ENCODE measurements at places on chromosomes 2 and 18.

GRCh38 chr2:8288206-8288605, 393.6 kb upstream of the ID2 start:
- DNase-seq: no peak

GRCh38 chr2:109139865-109140396, 10.9 kb downstream of the SH3RF3 start:
- DNase-seq: no peak

- DNase-seq: no peak
These were observed 187.2 kb downstream of the LRRTM1 start for GRCh38 chr2:80117401-80117800.

DNA sequence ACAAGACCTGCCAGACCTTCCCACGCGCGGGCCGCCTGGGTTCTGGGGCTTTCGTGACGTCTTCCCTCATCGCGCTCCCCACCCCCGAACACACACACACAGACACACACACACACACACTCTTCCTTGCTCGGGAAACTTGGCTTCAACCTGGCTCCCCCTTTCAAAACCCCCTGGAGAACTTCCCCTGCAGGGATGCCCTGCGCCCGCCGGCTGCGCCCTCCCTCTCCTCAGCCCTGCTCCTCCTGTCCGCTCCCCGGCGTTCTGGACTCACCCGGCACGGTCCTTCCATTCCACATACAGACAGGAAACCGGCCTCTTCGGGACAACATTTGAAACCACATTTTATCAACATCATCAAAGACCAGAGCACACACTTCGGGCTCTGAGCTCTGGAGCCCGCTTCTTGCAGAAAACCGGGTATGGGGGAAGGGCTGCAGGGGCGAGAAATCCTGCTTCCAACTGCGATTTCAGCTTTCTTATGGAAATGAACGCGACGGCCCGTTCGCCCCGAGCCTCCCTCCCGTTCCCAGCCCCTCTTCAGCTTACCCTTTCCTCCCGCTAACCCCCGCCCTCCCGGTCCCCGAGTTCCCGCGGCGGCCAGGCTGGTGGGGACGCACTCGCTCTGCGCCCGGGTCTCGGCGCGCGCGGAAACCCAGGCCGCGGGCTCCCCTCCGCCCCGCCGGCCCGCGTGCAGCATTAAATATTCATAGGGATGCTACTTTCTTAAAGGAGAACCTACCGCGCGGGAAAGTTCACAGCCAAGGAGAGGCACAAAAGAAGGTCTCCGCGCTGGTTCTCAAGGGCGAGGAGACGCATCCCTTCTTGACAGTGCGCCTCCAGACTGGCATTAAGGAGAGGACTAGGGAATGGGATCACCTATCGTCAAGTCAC, 18.3 kb downstream of the POU3F3 start:
- DNase-seq: no peak

DNA sequence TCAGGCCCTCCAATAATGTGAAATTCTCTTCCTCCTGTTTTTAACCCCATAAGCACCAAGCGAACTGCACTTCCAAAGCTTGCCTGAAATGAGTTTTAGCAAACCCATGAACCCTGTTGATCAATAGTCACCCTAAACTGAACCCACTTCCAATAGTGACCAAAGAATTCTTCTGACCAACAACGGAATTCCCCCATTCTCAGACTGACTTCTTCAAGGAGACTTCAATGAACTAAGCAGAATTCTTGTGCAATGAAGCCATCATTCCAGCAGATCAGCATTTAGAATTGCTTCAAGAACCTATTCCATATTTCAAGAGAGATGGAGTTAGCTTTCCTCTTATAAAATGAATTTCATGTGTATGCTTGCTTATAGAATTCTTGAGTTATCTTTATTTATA, 176.9 kb upstream of the FN1 start:
- DNase-seq: no peak

DNA sequence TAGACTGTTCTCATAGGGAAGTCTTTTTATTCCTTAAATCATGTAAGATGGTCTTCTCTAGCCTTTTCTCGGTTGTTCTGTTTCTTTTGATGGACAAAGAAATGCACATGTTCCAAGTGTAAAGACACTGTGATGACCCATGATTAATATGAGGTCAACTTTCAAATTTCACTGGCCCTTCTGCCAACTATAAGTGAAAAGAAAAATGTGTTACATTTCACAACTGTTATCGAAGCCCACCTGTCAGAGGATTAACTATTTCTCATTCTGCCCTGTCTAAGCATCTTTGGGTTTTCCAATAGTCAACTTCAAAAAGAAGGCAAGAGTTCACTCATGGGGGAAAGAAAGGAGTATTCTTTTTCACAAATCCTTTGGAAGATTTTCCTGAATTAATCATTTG, 3.3 kb downstream of the RDH14 start:
- DNase-seq: no peak

DNA sequence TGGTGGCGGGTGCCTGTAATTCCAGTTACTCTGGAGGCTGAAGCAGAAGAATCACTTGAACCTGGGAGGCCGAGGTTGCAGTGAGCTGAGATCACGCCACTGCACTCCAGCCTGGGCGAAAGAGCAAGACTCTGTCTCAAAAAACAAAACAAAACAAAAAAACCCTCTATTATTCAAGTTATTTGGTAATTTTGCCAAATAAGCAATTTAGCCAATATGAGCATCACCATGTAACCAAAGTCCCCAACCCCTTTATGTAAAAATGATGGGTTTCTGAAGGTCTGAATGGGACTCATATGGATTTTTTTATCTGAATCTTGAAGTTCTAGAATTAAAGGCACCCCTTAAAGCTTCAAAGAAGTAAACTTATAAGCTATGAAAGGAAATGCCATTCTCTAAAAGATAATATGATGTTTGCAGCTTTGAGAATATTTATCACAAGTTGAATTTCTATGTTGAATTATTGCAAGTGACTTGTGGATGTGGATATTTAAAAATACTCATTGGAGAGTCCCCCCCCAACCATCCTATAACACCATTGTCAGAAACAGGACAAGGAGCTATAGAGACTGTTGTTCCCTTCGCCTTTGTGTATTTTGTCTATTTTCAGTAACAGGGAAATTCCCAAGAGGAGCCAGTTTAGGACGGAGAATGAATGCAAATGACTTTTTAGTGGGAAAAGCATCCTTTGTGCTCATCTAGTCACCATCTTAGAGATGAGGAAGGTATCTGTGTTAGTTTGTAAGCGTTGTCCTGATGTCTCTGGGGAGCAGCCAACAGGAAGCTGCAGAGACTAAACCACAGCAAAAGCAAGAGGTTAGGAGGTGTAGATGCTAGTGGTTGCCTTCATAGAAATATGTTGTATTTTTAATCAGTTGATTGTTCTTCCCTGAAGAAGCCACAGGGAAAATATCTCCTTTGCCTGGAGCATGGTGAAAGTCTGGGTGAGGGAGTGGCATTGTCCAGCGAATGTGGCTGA, 68.3 kb downstream of the TET3 start:
- no peak for DNase-seq

GRCh38 chr2:142175813-142176338, 45.1 kb upstream of the LRP1B start:
- DNase-seq: no peak

DNA sequence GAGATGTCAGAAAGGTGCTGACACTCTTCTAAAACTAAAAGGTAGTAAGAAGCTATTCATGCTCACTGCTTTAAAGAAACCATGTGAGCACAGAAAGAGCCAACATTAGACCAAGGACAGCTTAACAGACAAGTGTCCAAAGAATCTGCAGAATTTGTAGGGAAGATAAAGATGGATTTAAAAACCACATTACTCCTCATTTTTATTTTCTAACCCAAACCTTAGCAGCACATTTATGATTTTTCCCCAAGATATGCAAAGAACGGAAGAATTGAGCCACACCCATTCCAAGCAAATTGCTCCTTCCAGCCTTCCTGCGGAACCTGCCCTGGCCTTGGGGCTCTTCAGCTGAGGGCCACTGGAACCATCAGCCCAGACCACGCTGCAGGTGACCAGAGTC, 26.9 kb downstream of the MBP start:
- no peak for DNase-seq

GRCh38 chr18:23341383-23341782, 111.7 kb upstream of the RIOK3 start:
- DNase-seq: no peak

GRCh38 chr2:222611684-222612083, 44.2 kb downstream of the FARSB start:
- DNase-seq: no peak

- no peak for DNase-seq
These were observed at the start of gene SAG for GRCh38 chr2:233307565-233307964. SAG (plus strand) TSS chr2:233307816; CDS start chr2:233309190, 1,374 bp downstream.

GRCh38 chr2:48107326-48107925, 201.1 kb upstream of the FBXO11 start:
- no peak for DNase-seq

- no peak for DNase-seq
These were observed 81.2 kb downstream of the GBX2 start for GRCh38 chr2:236086971-236087465.

GRCh38 chr2:132813422-132813821, 143.4 kb upstream of the LYPD1 start:
- no peak for DNase-seq

- no peak for DNase-seq
These were observed 23.1 kb downstream of the PSD4 start for GRCh38 chr2:113196839-113197238.

DNA sequence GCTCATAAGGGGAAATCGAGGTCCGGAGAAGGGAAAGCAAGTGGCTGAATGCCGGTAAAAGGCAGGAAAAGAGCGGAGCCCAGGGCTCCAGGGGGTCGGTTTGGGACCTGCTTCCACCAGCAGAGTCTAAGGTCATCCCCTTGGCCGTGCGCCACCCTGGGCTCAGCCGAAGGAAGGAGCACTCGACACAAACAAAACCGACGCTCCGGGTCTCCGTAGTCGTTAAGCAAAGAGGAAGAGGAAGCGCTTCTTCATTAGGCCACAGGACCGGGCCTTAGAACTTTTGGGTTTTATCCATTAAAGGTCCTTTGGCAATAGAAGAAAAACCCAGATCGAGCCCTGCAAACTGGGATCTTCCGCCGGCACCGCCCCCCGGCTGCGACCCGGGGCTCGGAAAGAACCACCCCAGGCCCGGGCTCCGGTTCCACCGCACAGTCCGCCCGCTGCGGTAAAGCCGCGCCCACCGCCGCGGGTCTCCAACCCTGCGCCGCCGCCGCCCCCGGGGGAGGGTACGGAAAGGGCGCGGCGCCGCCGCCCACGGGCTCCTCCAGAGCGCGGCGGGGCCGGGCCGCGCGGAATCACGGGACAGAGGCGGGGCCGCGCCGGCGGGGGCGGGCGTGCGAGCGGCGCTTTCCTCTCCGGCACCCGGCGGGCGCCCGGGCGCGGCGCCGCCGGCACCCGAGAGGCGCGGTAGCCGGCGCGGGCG, at the start of gene TTL:
Gene TTL, plus strand, starts transcription at position 629 of the 706 bp plus-strand sequence. CDS start 189 bp downstream, outside the sequence.
- peak; percentile 89 for DNase-seq

DNA sequence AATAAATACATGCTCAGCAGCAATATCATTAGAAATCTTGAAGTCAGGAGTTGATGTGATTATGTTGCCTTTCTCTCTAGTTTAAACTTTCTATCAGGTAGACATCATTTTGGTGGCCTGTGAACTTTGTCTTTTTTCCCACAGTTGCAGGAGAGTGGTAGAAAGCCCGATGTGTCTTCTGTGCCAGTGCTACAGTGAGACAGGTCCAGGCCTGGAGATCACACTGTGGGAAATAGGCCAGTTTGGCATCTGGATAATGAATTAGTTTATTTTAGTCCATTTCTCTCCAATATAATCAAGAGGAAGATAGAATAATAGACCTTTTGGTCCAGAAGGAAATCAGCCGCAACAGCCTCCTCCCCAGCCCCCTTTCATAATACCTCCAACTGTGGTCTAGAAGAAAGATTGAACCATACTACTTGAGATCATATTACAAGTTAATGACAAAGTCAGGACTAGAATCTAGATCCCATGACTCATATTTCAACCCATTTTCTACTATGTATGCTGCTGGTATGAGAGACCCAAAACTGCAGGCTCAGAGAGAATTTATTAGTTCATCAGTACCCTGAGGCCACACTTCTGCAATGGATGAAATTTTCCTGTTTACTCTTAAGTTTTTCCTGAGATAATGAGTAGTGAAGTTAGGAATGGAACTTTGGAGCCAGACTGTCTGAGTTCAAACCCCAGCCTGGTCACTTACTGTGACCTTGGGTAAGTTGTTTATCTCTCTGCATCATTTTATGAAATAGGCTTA, 20.6 kb downstream of the KCMF1 start:
- DNase-seq: no peak

DNA sequence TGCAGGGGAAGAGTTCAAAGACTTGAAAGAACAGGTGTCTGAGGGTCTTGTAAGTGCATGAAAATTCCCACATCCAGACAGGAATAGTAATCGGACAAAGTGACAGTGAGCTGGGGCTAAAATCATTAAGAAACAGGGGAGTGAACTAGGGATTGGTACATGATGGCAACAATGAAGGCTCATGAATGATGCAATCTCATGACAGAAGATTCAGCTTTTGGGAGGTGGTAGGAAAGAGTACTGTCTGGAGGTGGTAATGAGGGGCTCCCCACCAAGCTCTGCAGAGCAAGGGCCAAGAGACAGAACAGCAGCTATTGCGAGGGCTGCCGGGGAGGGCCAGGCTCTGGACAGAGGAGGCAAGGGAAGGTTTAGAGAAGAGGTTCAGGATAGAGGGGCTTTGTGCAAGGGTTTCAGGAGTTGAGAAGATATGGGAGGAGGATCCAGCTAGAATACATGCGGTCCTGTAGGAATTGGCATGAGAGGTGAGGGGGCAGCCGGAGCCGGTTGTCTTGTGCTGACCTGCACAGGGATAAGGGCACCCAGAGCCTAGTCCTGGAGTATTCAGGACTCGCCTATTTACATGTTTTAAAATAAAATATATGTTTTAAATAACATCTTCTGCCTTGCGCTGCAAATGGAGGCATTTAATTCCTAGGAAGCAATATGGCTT, 31.4 kb downstream of the MAP3K20 start:
- DNase-seq: no peak

DNA sequence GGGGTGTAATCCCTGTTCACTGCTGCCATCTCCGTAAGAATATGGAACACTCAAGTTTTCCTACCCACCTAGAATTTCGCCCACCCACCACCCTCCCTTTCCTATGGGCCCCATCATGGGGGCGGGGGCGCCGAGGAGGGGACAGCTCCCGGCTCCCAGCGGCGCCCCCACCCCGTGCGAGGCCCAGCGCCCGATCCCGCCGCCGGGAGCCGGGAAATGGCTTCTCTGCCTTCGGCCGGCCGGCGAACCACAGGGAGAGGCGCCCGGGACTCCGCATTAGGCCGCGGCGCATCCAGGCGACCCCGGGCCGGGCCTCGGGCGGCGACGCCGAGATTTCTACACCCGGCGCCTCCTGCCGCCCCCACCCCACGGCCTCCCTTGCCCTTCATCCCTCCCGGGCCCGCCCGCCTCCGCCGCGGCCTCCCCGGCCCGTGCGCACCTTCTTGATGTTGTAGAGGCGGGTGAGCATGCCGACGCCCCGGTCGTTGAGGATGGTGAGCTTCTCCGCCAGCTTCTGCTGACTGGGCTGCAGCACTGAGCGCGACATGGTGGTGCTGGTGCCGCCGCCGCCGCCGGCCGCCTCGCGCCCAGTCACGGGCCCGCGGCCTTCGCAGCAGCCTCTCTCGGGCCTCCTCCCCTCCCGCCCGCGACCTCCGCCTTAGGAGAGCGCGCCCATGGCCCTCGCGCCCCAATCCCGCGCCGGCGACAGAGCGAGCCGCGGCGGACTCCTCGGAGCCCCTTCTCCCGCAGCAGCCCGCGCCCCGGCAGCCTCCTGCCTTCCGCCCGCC, 510 bp downstream of the NCKAP1 start:
- DNase-seq: peak; percentile 58

- DNase-seq: peak; percentile 56
These were observed 382.3 kb upstream of the CRIM1 start for GRCh38 chr2:35973132-35973736.
